ENCODE measurements at places on chromosomes 11 and 22.

- no peak for DNase-seq
These were observed 18.2 kb downstream of the ARVCF start for GRCh38 chr22:19998232-19998951.

DNA sequence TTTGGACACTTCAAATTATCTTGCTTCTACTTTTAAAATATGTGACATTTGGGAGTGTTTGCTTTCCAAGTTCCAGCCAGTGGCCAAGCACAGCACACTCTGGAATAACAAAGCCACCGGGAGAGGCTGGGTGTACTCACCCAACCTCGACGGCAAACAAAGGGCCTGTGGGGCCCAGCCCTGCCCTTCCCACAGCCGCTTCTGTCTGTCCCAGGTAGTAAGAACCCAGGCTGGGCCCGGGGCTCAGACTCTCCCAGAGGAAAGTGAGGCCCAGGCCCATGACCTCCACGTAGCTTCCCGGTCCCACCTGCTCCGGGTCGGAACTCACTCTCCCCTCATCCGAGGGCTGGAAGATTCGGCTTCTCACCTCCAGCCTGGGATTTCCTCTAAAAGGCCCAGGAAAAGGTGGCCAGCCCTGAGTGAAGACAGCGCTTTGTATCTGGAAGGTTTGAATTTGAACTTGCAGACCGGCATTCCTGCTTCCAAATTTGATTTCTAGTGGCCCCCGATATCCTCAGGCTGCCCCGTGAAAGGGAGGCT is 93.5 kb downstream of the CELSR1 start:
- DNase-seq: no peak

- no peak for DNase-seq
These were observed 416.1 kb downstream of the MN1 start for GRCh38 chr22:27385261-27385998.

DNA sequence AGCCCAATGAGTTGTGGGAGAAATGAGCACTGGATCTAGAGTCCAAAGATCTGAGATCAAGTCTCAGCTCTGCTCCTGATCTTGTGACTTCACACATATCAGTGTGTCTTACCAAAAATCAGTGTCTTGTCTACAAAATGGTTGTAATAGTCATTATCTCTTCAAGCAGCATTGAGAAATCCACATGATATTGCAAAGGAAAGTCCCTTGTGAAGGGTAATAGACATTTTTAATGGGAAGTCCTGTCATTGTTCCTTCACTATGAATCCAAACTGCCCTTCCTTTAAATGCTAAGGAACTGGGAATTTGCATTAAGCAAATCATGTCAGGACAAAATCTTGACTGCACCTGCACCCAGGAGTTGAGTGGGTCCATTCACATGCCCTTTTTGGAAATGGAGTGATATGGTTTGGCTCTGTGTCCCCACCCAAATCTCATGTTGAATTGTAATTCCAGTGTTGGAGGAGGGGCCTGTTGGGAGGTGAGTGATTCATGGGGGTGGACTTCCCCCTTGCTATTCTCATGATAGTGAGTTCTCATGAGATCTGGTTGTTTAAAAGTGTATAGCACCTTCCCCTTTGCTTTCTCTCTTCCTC is 51.1 kb downstream of the COMMD9 start:
- DNase-seq: no peak

DNA sequence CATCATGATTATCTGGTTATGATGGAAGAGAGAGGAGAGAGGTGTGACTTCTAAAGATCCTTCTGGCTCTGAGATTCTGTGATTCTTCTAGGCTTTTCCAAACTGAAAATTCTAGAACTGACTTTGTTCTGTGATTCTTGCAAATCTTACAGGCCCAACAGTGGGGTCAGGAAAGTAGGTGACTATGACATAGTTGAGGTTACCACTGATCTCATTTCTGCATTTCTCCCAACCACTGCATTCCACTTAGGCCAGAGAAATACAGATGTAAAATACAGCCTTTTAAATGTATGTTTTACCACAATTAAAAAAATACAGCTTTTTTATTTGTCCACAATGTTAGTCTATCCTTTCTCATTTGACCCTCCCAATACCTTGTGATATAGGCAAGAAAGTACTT is 83.7 kb downstream of the STIM1 start:
- DNase-seq: no peak

- DNase-seq: no peak
These were observed 52.4 kb downstream of the TRIOBP start for GRCh38 chr22:37749226-37749625.

DNA sequence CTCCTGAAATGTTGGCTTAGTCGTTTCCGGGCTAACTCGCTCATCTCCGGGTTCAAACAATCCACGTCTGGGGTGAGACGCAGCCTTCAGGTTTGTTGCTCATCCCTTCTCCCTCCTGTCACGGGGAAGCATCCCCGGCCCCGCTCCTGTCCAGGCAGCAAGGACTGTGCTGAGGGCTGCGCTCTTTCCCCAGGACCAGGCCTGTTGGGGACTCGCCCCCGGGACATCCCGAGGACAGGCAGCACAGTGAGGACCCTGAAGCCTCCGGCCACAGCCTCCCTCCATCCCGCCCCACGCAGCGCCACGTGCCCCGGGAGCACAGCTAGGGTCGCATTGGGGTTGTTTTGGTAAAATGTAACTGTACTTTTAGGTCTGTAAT is 252.0 kb downstream of the BRD1 start:
- DNase-seq: no peak

DNA sequence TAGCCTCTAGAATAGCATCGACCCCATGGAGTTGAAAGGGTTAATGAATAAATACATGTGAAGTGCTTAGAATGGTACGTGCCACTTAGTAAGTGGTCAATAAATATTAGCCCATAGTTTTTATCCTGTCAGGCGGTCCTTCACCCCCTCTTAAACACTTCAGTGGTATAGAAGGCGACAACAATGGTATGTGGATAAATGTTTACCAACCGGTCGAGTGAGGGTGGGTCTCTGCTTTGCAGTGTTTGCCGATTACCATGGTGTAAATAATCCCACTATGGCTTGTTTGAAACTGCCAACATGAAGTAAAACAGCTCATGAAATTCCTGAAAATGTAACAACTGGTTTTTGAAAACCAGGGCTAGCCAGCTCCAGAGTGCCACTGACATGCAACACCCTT is 541.2 kb downstream of the BUD13 start:
- no peak for DNase-seq

DNA sequence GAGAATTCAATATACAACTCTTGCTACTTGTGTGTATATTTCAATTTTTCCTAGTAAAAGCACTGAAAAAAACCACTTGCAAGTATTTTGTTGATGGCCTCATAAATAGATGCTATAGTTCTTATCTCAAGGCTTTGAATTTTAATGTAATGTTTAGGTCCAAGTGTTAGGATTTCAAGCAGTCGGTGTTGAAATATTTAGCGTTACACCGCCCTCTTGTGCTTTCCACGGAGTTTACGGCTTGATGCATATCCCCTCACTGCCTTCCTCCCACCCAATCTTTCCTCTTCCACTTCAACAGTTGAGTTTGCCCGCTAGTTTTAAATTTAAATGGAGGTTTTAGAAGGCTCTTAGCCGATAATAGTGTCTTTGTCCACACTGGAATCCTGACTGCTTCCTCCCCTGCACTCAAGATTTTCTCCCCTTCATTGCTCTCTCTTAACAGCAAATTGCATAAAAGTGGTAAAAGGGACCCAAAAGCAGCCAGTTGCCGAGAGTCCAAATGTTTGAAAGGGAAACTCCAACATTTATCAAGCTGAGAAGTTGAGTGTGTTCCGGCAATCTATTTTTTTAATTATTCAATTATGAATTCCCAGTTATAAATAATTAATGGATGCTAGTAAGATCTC is 25.9 kb upstream of the HTATIP2 start:
- no peak for DNase-seq

GRCh38 chr11:25180187-25180586 is 683.3 kb downstream of the LUZP2 start:
- DNase-seq: no peak

DNA sequence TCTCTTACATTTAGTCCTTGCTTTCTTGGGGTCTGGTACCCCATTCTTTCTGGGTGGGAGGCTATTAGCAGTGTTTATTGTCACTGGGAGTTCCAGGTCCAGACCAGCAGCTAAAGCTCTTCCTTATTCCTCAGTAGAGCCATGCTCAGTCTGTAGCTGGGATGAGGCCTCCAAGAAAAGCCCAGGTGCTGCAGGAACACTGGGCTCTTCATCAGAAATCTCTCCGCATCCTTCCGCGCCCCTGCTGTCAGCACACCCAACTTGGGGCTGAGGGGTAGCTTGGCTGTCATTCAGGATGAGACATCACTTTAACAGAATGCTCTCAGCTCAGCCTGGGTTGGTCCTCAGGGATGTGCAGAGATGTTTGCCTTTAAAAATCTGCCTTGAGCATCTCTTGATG is 97.5 kb downstream of the GRAMD1B start:
- DNase-seq: no peak

DNA sequence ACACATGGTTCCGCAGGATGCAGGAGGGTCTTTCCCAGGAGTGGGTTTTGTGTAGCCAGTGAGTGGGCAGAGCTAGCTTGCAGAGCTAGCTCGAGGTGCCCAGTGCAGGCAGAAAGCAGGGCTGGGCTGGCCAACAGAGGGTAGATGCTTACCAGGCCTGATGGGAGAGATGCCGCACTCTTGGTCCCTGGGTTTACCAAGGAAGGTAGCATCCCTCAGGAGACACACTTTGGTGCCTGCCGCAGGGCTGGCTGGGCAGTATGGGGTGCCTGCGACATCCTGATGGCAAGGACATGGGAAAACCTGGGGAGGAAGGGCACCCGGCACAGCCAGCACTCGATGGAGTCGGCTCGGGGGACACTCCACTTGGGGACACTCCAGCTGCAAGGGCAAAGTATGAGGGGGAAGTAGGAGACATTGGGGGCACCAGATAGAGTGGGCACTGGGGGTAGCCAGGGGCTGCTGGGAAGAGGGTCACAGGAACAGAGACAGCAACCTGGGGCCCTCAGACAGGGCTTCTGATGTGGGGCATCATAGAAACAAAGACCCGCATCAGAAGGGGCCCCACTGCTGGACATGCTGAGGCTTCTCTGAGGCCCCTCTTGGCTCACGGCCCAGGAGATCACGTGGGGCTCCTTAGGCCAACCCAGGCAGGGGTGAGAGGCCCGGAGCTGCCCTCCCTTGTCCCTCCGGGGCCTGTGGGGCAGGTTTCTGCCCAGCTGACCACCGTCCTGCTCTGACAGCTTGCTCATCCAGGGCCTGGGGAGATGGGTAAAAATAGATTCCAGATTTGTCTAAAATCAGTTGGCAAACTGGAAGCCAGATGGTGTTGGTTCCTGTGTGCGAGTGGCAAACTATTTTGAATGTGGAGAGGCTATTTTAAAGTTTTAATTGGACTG is 89.8 kb downstream of the MORC2 start:
- no peak for DNase-seq

DNA sequence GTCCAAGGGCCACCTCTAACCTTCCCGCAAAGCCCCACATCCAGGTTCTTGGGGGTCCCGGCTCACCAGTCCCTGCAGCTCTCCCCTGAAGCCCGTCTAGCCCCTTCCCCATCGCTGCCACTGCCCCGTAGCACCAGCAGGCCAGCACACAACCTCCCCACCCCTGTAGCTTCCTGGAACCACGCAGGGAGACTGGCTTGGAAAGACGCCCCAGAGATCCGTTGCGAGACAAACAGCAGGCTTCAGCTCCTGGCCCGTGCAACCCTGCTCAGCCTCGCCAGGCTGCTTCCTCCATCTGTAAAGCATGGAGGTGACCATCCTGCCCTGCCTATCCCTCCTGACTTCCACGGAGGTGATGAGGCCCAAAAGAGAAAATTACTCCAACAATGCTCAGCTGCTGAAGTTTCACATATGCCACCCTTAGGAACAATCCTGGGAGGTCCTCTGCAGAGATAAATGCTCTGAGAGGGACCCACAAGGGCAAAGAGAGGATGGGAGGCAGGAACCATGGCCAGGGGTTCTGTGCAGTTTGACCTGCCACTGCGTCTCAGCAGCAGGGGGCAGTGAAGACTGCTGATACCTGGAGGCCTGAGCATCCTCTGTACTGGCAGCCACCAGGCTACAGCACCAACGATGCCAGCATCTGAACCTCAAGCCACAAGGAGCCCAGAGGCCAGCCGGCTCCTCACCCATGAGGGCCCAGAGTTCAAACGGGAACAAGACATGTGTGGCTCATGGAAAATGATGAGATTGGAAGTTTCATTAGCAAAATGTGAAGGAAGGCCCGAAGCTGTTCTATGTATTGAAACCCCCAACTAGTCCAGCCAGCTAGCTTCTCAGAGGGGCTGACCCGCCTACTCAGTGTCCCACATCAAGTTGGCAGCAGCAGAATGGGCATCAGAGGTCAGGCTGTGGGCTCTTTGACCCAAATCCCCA is 16.1 kb downstream of the DGCR2 start:
- DNase-seq: no peak

DNA sequence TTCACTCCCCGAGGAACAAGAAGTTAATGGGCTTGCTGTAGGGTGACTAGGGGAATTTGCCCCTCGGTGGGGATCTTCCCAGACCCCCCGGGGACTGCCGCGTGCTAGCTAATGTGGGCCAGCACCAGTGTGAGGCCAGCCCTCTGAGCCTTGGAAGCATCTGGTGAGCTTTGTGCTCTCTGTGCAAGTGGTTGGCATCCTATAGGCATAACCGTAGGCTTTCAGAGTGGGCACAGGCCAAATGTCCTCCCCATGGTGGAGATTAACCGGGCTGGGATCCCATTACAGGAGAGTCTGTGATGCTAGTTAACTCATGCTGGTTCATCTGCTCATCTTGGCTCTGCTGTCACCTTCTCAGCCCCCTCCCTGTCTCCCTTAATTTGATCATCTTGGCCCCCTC is 125.7 kb downstream of the TRIM29 start:
- no peak for DNase-seq

DNA sequence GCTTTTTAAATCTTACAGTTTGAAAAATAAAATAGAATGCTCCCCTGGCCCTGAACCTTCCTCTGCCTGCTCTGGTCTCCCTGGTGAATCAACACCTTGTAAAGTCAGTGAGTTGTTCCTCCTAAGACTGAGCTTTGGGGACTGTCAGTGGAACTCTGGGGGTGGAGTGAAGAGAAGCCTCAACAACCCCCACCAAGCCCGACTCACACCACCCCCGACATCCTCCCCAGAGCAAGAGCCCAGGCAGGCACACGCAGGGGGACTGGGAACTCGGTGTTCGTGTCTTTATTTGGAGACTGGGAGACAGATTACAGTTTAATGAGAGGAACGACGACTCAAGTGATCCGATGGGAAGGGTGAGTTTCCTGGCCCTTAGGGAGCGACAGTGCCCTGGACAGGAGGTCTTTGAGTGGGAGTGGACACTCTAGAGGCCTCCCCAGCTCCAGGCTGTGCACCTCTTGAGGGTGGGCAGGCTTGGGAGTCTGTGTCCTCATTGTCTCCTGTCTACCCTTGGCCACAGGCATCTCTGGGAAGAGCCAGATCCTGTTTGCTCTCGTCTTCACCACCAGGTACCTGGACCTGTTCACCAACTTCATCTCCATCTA is 6.2 kb downstream of the KDELR3 start:
- no peak for DNase-seq
